ENCODE measurements at places on chromosomes 7 and 10.

DNA sequence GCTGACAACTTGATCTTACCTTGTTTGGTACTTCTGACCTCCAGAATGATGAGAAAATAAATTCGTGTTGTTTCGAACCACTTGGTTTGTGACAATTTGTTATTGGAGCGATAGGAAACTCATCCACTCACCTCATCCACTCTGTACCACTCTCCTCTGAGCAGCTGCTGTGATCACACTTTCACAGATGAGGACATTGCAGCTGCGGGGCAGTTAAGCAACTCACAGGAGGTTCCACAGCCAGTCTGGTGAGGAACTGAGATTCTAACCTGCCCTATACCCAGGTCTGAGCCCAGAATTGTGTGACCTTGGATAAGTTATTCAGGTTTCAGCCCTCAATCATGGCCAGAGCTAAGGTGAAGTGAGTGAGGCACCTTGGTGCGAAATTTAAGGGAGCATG is 35.2 kb downstream of the BTBD16 start:
- no peak for DNase-seq

- no peak for DNase-seq
Measured at GRCh38 chr7:75637854-75638593, 100.7 kb downstream of the HIP1 start.

GRCh38 chr10:51204066-51204465 is 129.8 kb downstream of the PRKG1 start:
- DNase-seq = no peak

DNA sequence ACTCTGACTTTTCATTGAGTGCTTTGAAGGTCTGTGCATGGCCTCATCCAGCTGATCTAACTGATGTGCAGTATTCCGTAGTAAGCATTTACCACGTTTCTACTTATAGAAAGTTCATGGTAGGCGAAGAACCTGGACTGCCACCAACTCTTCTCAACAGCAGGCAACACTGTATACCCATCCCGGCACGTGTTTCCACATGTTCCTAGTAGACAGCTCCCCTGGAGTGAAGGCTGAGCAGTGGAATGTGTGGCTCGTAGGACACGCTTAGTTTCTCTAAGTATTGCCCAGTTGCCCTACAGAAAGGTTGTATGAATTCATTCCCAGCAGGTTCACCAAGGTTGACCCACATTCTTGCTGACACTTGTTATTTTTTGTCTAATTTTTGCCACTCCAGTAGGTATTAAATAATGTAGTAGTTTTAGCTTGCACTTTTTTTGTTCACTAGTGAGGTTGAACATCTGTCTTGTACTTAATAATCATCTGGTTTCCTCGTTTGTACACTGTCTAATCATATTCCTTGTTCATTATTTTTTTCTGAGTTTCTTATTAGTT is 15.2 kb downstream of the PROSER2 start:
- DNase-seq = no peak

DNA sequence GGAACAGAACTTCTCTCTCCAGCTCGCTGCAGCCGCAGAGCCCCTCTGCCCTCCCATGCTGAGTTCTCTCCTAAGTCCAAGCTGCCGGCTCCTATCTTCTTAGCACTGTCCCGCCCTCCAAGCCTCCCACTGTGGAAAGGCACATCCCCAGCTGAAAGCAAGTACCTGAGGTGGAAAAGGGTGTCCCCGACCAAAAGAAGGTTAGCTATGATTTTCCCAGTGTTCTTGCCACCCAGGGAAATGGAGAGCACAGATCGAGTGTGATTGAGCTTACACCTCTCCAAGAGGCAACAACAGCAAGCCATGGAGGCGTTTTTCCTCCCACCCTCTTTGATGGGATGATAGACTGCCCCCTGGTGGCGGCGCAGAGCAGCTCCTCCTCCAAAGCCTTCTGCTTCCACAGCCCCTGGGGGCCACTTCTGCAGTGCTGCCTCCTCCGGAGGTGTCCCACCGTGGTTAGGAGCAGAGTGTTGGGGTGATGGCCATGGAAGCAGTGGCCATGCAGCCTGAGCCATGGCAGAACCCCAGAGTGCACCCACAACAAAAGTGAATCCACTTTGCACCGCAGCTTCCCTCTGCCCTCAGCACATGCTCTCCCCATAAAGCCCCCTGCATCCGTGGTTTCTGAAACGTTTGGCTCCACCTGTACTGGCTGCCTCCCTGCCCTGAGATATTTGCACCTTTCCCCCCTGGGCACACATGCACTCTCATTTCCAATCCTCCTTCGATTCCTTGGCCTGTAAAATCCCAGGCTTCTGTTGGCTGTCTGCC is 143.1 kb upstream of the STK17A start:
- DNase-seq = peak; percentile 38

DNA sequence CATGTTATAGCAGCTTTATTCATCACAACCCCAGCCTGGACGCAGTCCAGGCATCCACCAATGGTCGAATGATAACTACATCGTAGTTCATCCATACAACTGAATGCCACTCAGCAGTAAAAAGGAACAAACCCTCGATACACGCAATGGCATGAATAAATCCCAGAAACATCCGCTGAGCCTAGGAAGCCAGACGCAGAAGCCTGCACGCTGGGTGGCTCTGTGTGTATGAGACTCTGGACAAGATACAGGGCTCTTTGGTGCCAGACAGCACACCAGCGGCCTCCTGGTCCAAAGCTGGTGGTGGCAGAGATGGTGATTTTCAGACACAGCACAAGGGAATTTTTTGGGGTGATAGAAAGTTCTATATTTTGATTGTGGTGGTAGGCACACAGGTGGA is 10.0 kb upstream of the CRYGN start:
- no peak for DNase-seq

- no peak for DNase-seq
Measured at GRCh38 chr10:62457598-62457997, 83.4 kb downstream of the ZNF365 start.

GRCh38 chr7:78159545-78159944 is 361.0 kb downstream of the PHTF2 start:
- no peak for DNase-seq

- DNase-seq = no peak
Measured at GRCh38 chr10:111335826-111336225, 259.0 kb downstream of the ADRA2A start.

- no peak for DNase-seq
Measured at GRCh38 chr7:121433775-121434174, 37.7 kb upstream of the FAM3C start.

DNA sequence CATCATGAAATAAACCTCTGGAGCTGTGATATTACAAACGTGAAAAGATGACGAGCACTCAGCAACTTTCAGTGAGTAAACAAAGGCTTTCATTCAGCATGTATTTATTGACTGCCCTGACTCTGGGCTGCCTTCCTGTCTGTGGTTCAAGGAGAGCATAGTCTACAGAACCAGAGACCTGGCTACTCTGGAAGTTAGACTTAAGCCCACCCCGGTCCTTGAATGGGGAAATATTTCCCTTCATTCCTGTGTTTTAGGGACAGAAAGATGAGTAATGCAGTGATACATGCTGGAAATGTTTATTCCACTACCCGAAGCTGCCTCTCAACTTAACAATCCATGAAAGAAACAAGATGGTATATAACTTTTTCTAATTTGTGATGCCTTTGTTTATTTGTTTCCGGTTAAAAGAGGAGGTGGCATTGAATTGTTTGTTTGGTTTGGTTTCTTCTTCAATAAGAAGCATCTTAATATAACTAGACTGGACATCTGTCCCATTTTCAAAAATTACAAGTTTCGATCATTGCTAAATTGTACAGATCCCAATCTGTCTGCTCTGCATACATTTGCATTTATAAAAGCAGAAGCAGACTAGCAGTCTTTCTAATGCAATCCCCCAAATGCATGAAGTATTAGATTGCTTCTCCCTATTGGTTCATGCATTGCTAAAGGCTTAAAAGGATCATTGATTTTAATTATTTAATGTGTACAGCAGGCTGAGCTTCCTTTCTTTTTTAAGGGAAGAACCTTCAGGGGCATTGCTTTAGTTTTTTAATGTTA is 57.7 kb downstream of the TRUB1 start:
- no peak for DNase-seq

GRCh38 chr10:21196822-21197395 is 299.8 kb upstream of the NEBL start:
- DNase-seq = no peak

DNA sequence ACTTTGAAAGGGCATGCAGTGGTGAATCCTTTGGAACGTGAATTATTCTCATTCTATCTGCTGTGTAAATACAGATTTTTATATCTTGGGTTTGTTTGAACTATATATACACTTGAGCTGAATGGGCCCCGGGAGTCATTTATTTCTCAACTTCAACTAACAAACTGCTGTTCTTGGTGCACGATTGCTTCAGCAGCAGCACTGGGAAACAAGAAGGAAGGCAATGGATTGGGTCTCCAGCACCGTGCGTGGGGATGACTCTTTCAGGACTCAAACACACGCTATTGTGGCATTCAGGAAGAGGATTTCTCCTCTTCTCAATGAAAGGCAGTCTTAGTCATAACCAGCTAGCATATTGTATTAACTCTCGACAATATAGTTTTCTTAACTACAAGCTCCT is 226.0 kb upstream of the NFE2L3 start:
- no peak for DNase-seq

DNA sequence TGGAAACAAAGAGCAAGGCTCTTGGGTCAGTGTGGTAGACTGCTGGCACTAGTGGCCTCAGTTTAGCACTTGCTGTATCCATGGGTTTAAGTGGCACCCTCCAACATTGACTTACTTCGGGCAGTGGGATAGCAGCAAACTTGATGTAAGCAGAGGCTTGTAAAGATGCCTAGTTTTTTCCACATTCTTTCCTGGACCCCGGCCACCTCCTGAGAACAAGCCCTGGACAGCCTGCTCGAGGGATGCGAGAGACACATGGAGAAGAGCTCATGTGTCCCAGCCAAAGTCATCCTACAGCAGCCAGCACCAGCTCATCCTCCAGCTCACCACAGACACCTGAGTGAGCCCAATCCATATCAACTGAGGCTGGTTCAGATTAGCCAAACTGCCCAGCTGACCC is 142.7 kb upstream of the PCBD1 start:
- DNase-seq = no peak
